HFFc6 (cell line): ENCODE measurements at places on chromosomes 7 and 10. TPM values are rescaled to one million over a fixed set of nuclear protein-coding genes. Genes with fewer than 3 reads are reported as not detected.

DNA sequence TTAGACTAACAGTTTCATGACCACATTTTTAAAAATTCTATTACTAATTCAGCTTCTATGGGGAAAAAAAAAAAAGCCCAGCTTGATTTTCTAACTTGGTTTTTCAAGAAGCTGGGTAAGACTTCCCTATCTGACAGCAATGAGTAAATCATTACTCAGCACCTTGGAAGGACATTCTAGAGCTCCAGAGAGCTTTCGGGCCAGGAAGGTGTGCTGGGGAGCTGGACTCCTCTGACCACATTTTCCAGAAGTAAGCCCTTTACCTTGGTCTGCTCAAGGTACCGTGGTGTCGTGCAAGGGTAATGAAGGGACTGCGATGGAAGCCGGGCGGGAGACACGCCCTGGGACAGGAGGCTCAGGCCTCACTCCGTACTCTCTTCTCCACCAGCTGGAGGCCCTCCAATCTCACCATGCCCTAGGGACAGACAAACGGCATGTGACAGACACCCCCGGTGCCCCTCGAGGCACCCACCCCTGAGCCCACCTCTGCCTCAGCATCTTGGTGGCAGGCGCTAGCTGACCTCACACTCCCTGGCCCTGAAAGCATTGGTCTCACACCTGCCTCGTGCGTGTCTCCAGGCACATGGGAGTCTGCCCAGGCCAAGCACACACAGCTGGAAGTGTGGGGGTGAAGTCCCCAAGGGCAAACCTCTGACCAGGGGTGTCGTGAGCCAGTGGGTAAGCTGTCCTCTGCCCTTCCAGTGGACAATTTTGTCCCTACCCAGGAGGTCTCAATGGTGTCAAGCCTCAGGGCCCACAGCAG, 152.1 kb downstream of the OAT start:
- DNase-seq, result peak; percentile 25

GRCh38 chr7:114630201-114630990, 215.8 kb downstream of the FOXP2 start:
- DNase-seq, result no peak

- no peak for DNase-seq
These were observed 940 bp upstream of the PSD start for GRCh38 chr10:102419269-102420180.

GRCh38 chr7:47514367-47514766, 67.5 kb downstream of the TNS3 start:
- no peak for DNase-seq

- peak; percentile 60 for DNase-seq
These were observed 16.9 kb downstream of the CAMK2G start for GRCh38 chr10:73857446-73857845.

GRCh38 chr7:94698275-94698674, 42.3 kb upstream of the SGCE start:
- peak; percentile 64 for DNase-seq

- DNase-seq, result no peak
These were observed 110.7 kb downstream of the RAB18 start for GRCh38 chr10:27614776-27615175.

DNA sequence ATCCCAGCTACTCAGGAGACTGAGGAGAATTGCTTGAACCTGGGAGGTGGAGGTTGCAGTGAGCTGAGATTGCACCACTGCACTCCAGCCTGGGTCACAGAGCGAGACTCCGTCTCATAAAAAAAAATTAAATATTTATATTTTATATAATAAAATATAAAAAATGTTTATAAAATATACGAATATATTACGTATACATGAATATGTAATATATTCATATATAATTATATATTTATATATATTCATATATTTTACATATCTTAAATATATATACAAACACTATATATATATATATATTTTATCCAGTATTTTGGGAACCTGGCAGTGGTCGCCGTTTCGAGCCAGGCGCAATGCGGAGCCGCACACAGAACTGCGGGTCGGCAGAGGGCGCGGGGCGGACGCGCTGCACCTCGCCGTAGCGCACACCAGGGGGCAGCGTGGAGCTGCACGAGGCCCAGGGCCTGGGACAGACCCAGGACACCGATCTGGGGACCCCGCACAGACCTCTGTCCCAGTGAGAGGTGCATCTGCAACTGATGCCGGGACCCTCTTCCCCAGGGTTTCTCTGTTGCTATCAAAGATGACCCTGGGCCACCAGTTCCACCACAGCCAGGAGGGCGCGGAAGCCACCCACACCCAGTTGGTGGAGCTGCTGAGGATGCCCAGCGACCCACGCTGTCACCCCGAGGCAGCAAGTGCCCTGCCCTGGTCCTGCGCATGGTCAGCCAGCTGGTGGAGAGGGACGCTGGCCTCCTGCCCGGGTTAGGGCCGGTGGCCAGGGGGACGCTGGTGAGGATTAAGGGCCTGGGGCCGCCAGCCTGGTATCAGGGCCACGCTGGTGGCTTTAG, 22.7 kb downstream of the AP5Z1 start:
- DNase-seq, result no peak

DNA sequence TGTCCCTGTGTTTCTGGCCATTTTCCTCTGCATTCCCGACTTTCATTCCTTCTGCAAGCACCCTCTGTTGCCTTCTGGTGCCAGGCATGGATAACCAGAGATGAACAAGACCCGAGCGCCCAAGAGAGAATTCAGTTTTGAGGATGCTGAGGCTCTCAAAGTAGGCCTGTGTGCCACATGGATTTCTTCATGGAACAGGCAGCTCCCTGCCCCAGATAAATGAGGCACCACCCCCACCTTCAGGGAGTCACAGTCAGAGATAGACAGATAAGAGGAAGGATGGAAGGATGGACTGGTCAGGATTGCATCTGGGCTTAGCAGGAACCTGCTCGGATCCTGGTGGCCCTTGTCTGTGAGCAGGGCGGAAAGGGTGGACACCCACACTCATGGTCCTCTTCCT, 49.4 kb downstream of the ADCYAP1R1 start:
- no peak for DNase-seq

DNA sequence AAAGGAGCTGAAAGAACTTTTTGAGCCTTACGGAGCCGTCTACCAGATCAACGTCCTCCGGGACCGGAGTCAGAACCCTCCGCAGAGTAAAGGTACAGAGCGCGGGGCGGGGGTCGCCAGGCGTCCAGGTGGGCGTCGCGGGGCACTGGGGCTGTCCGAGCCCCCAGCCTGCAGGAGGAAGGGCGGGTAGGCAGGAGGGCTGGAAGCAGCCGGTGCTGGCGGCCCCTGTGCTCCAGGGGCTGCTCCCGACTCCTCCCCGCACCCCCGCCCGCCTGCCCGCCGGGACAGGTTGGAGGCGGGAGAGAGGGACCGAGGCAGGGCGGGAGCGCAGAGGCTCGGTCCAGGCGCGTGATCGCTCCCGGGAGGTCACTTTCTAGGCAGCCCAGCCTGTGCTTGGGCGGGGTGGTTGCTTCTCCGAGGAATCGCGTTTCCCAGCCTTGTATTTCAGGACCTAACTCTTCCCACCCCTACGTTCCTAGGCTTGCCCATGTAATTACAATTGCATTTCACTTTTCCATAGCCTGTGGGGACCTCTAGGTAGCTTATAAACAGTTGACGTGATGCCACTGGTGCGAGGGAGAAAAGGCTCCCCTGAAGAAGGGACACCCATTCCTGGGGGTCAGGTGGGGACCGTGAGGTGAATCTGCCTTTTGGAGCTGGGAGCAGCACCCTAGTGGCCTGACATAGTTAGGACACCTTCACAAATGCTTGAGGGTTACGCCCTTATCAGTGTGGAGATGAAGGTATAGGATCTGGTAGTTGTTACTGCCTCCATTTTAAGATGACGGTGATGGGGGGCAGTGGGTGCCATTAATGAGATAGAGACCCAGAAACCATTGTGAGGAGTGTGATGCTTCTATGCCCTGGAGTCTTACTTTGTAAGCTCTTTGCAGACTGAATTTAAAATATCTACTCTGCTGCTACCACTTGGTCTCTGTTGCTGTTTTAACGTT, 148.2 kb downstream of the CELF2 start:
- no peak for DNase-seq

DNA sequence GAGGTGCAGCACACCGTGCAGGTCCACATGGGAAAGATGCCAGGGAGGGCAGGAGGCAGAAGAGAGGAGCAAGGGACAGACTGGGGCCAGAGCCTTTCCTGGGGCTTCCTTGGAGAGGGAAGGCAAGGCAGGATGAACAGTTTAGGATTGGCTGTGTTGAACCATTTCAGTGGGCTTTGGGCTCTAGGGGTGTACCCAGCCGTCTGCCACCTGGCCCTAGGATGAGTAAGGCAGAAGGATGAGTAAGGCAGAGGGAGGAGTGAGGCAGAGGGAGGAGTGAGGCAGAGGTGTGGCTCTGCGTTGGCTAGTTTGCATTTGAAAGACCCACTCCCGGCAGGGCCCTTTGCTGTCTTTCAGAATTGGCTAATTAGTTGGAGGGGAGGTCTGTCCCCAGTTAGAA, 31.5 kb upstream of the PRF1 start:
- no peak for DNase-seq

- no peak for DNase-seq
These were observed 8.9 kb downstream of the VSTM4 start for GRCh38 chr10:49106451-49106850.

DNA sequence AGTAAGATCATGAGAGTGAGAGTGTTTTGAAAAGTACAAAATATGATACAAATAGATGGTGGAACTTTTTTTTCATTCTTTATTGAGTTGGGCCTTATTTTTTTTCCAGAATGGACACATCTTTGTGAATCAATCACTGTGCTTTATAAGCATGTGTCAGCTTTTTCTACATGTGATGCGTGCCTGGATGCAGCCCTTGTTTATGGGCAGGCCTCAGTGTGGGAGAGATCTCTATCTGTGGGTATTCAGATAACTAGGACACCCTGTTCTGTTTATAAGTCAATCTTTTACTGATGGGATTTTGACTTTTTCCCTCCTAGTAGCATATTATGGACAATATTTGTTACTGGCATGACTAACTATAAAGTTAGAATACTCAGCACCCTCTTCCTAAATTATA, 42.9 kb upstream of the IKZF1 start:
- no peak for DNase-seq

DNA sequence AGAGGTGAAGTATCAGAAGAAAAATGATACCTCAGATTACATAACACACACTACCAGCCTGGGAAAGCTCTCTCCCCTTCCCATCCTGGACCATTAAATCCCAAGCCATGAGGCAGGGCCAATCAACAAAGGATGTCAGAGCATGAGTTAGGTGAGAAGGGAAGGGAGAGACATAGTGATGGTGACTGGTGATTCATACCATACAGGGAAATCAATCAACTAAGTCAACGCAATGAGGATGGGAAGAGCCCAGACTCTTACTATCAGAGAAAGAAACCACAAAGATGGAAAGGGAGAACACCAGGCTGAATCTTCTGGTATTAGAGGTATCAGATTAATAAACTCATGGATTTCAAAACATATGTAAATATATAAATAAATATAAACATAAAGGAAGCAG, 185.4 kb downstream of the KMT2E start:
- DNase-seq, result no peak

DNA sequence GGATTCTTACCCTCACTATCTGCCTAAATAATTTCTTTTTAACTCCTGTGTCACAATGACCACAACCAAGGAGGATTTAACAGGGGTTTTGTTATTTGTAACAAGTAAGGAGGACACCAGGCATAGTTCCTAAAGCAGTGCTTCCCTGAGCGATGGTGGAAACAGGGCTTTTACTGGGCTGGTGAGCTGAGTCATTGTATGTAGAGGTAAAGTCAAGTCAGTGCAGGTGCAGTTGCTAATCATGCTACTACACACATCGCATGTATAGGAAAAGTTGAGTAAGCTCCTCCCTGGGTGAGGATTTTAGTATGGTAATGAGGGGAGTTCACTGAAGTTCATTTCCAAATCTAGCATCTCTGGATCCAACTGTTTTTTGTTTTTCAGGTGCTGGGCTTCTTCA, 22.9 kb upstream of the ABCA13 start:
- DNase-seq, result no peak

DNA sequence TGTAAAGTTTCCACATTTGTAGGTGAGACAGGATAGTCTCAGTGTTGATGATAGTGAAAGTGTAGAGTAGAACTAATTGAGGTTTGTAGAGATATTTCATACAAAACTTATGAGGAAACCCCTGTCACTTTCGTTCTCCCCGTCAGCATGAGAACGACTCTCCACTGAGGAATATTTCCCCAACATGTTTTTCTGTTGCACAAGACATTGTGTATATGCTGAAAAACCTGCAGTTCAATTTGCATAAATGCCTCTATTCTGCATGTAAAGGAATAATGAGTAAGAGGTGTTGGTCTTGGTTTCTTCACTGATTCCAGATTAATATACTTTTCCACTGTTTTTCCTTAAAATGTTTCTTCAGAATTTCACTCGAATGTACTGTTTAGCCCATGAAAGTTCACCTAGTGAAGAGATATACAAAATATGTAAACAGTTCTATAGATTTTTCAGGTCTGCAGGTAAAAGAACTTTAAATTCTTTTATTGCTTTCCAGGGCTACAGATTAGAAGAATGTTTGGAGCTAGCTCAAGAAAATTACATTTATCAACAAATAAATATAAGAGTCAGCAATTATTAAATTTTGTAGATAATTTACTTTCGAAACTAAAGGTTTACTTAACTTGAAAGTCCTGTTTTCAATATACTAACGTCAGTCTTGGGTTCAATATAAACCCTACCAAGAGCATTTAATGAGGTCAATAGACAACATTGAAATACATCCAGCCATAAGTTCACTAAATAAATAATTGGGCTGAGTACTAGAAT, 37.2 kb downstream of the HEPACAM2 start:
- DNase-seq, result no peak

DNA sequence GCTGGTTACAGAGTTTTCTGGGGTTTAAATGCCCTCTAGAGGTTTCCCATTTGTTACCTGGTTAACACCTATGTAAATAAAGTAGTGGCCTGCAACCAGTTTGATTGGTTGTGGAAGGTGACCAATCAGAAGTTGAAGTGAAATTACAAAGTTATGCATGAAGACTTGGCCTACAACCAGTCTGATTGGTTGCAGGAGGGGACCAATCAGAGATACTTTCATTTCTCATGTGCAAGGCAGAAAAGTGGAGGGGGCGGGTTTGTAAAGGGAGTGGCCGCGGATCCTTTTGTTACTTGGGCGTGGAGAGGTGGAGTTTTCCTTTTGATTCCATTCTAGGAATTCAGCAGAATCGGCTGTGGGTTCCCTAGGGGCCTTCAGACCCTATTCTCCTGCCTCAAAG, 80.8 kb downstream of the SEC23IP start:
- no peak for DNase-seq

DNA sequence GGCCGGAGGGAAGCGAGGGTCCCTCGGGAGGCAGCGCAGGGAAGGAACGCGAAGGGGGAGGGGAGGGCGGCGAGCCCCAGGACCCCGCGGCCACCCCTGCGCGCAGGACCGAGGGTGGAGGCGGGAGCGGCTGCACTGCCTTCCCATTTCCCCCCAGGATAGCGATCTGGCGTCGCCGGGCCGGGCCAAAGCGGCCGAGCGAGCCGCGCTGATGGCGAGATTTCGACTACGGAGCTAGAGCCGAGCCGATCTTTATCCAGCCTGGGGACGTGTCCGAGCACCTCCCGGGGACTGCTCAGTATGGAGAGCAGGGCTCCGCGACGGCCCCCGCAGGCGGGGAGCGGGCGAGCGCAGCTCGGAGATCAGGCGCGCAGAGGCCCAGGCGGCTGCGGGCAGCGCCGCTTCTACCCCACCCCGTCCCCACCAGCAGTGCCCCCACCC, 590 bp upstream of the CRTAC1 start:
- no peak for DNase-seq

ARHGAP21 gene
- total RNA-seq, result 69.5 to 83.4 TPM (median 79.1 TPM) in 3 replicates

ZNF775 gene
- 2.8 to 3.7 TPM (median 2.9 TPM) in 3 replicates for total RNA-seq

CLDN3 gene
- total RNA-seq, result not detected in 3 replicates

MALRD1 gene
- total RNA-seq, result not detected in 3 replicates

ACTL6B gene
- total RNA-seq, result not detected in 3 replicates
